ENCODE measurements at places on chromosomes 13 and 19. TPM values are rescaled to one million over a fixed set of nuclear protein-coding genes. Genes with fewer than 3 reads are reported as not detected.

DNA sequence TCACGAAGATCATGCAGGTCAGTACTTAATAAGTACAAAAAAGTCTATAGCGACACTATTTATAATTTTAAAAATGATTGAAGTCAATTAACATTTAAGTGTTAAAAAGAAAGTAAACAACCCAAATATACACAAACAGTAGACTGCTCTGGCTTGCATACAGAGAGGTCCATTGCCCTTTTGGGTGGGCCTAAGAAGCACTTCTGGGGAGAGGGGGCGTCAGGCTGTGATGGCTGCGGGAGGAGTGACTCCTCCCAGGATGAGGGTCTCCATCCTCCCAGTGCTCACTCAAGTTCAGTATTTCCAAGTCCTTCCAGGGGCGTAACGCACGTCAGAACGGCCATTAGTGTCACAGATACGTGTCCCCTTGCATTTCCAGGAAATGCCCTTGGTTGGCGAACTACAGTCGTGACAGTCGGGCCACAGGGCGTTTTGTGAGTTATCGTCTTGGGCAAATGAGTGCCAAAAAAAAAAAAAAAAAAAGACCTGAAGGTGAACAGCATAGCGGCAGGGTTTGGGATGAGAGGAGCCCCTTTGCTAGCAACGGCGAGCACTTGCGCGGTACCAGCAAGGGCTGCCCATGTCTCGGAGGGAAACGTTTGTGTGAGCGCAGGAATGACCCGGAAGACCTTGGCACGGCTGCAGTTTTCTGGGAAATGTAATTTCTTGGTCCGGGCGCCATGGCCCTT lies at the start of gene SCGB2B2:
SCGB2B2 (minus strand) TSS at position 463 of the 689 bp plus-strand sequence. CDS start 82,596 bp downstream, outside the sequence.
- no peak for DNase-seq

- no peak for DNase-seq
Observed at GRCh38 chr13:21884299-21884909, 213.5 kb downstream of the FGF9 start.

Gene ZNF699
- polyA plus RNA-seq, result 1.3 TPM

DNA sequence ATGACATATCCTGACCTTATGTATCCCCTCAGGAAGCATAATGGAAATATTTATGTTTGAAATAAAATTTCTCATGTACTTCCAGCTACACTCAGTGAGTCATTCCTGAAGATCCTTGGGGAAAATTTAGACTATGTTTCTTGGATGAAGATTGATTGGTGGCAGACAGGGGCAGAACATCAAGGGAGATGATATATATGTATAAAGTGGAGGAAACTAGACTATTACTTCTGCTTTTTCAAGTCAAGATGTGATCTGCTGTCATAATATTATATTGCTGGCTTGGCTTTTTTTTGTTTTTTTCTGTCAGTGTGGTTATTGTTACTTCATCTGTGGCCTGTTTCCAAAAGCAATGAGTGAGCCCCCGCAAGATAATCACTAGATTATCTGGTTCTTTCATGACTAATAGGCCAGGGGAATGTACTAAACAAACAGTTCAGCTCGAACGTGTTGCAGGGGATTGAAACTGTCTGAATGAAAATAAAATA lies 87.2 kb upstream of the TNFSF11 start:
- peak; percentile 71 for DNase-seq

Gene ZNF266
- 6.7 TPM for polyA plus RNA-seq

Gene KIR2DL1
- polyA plus RNA-seq, result not detected

Gene C5AR2
- polyA plus RNA-seq, result not detected

DNA sequence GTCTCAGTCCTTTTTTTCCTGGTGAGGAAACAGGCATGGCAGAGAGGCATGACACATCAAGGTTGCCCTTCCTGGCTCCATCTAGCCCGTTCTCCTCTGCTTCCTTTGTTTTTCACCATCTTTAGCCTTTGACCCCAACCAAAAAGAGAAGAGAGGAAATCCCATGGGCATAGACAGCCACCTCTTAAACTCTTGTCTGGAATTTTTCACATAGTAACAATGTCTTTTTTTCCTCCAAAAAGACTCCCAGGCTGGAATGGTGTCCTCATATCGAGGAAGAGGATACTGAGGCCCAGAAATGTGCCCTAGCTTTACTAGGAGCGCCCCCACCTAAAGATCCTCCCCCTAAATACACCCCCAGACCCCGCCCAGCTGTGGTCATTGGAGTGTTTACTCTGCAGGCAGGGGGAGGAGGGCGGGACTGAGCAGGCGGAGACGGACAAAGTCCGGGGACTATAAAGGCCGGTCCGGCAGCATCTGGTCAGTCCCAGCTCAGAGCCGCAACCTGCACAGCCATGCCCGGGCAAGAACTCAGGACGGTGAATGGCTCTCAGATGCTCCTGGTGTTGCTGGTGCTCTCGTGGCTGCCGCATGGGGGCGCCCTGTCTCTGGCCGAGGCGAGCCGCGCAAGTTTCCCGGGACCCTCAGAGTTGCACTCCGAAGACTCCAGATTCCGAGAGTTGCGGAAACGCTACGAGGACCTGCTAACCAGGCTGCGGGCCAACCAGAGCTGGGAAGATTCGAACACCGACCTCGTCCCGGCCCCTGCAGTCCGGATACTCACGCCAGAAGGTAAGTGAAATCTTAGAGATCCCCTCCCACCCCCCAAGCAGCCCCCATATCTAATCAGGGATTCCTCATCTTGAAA lies at the start of gene GDF15:
GDF15 (plus strand) TSS at position 484 of the 868 bp plus-strand sequence; CDS start at position 516, 32 bp downstream.
- DNase-seq, result peak; percentile 87

DNA sequence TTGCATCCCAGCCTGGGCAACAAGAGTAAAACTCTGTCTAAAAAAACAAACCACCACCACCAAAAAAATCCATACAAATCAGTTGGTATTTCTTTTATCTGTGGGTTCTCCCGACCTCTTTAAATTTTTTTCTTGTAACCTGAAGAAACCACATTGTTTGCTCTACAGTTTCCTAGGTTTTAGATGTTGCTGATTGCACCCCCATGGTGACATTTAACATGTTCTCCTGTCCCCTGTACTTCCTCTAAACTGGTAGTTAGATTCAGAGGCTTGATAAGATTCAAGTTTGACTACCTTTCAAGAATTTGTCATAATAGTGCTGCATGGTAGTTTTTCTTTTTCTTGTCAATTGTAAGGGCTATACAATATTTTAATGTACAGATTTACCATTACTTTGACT lies 24.0 kb downstream of the ALG5 start:
- no peak for DNase-seq

Gene CLDN10
- polyA plus RNA-seq, result not detected

Measured in IMR-90 (cell line).